GM10248 (cell line): ENCODE measurements at places on chromosomes 1 and 21.

- no peak for DNase-seq
Observed at GRCh38 chr1:236914375-236914774, 89.9 kb downstream of the MT1HL1 start.

DNA sequence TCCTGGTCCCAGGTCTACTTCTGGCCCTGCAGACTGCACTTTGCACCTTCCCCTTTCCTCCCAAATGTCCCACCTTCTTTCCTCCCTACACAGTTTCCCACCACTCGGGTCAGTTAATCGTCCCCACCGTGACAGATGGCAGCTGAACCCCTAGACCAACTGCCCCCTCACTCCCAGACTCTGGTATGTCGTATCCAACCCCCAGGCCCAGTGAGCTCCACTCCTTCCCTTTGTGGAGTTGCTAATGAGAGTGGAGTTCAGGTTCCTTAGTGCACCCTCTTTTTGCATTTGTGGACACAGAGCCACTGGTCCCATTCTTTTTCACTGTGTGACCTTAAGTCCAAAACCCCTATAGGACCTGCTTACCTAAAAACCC lies 1.8 kb downstream of the MAN1C1 start:
- no peak for DNase-seq

- DNase-seq: no peak
Observed at GRCh38 chr21:24938573-24938972, 668.7 kb downstream of the MRPL39 start.

- no peak for DNase-seq
Observed at GRCh38 chr1:37391211-37392011, 83.0 kb upstream of the ZC3H12A start.
